ENCODE measurements at places on chromosomes 5 and 9. TPM values are rescaled to one million over a fixed set of nuclear protein-coding genes. Genes with fewer than 3 reads are reported as not detected.

The SLC23A1 gene
- not detected for total RNA-seq

The CDX1 gene
- not detected for total RNA-seq

The ADAMTS13 gene
- total RNA-seq: 2.3 TPM

The BTNL9 gene
- not detected for total RNA-seq

- H3K27me3 ChIP-seq: no peaks in the 10 kb centered on the region
- peaks cover 43% of the 10 kb centered on the region for H3K36me3 ChIP-seq
- DNase-seq: no peak
- no peaks in the 10 kb centered on the region for H3K4me1 ChIP-seq
Measured at GRCh38 chr5:116097301-116097700, 12.5 kb downstream of the COMMD10 start.

GRCh38 chr5:107977550-107978071, 306.9 kb upstream of the EFNA5 start:
- DNase-seq: no peak
- no peaks in the 10 kb centered on the region for H3K27me3 ChIP-seq
- H3K36me3 ChIP-seq: no peaks in the 10 kb centered on the region

DNA sequence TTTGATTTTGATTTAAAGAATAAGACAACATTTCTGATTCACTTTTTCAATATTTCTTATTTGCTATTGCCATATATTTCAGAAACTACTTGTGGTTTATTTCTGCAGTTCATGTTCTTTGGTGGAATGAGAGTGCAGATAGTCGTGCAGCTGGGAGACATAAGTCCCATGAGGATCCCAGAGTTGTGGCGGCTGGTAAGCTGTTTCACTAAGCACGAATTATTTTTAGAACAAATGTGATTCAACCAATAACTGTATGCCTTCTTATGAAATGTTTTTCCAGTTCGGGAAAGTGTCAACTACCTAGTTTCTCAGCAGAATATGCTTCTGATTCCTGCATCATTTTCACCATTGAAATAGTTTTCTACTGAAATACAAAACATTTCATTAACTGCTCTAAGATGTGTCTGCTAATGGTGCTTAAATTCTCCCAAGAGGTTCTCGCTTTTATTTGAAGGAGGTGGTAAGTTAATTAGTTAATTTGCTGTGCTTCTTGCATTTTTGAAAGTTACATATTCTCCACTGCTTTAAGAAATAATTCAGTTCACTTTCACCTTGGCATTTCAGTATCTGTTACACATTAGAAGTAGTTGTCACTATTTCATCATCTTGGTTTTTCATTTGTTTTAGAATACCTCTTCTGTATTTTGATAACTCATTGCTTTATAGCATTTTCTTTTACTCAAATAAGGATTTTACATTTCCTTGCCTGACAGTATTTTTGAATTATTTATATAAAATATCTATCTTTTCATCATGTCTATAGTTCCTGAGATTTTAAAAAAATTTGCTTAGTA, 9.0 kb downstream of the NIPSNAP3B start:
- no peaks in the 10 kb centered on the region for H3K27me3 ChIP-seq
- H3K4me1 ChIP-seq: no peaks in the 10 kb centered on the region
- no peaks in the 10 kb centered on the region for H3K36me3 ChIP-seq

- H3K4me1 ChIP-seq: no peaks in the 10 kb centered on the region
- H3K27me3 ChIP-seq: no peaks in the 10 kb centered on the region
- H3K27ac ChIP-seq: peak overlapping the region; percentile 20
- H3K36me3 ChIP-seq: peaks cover 26% of the 10 kb centered on the region
- no peak overlapping the region for H3K4me3 ChIP-seq
Measured at GRCh38 chr9:124381170-124381945, 33.9 kb downstream of the PSMB7 start.

DNA sequence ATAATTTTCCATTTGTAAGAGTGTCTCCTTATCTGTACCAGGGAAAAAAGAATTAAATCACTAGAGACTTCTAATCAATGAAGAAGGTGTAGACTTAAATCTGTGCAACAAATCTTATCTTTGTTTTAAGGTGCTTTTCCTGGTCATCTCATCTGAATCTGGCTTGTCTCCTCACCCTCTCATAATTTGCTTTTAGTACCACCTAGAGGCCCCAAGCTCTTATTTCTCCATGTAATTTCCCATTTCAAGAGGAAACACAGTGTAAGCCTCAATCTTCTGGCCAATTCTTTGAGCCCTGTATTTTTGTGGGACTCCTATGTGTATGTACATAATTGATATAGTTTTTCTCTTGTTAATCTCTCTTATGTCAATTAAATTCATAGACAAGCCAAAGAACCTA, 1975.3 kb upstream of the CDH6 start:
- no peaks in the 10 kb centered on the region for H3K27me3 ChIP-seq
- H3K36me3 ChIP-seq: no peaks in the 10 kb centered on the region
- no peak overlapping the region for H3K4me3 ChIP-seq
- no peak overlapping the region for H3K27ac ChIP-seq
- DNase-seq: no peak

- no peaks in the 10 kb centered on the region for H3K27me3 ChIP-seq
- H3K4me1 ChIP-seq: no peaks in the 10 kb centered on the region
- H3K36me3 ChIP-seq: no peaks in the 10 kb centered on the region
- H3K27ac ChIP-seq: no peak overlapping the region
- H3K4me3 ChIP-seq: no peak overlapping the region
Measured at GRCh38 chr5:96509316-96509715, 76.3 kb upstream of the PCSK1 start.

DNA sequence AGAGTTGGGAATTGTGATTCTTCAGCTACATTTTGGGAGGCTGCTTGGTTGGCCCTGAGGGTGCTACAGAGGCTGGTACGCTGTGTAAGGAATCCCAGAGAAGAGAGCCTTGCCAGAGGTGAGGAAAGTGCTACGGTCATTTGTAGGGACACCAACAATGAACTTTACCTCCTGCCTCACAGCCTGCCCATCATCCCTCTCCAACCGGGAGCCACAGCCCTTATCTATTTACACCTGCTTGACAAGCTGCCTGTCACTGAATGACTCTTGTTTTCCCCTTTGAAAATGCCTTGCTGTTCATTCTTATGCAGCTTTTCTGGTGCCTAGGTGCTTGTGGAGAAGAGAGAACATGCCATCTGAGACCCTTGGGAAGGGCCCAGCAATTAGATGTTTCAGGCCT, 110.8 kb downstream of the PCSK1 start:
- no peaks in the 10 kb centered on the region for H3K36me3 ChIP-seq
- DNase-seq: no peak
- no peak overlapping the region for H3K4me3 ChIP-seq
- H3K27ac ChIP-seq: no peak overlapping the region
- no peaks in the 10 kb centered on the region for H3K4me1 ChIP-seq

GRCh38 chr9:95729669-95730368, 145.7 kb upstream of the ERCC6L2 start:
- peaks cover 2% of the 10 kb centered on the region for H3K27me3 ChIP-seq
- no peaks in the 10 kb centered on the region for H3K36me3 ChIP-seq
- H3K27ac ChIP-seq: no peak overlapping the region
- DNase-seq: no peak
- H3K4me3 ChIP-seq: no peak overlapping the region
- peaks cover 15% of the 10 kb centered on the region for H3K4me1 ChIP-seq

- DNase-seq: no peak
- H3K27me3 ChIP-seq: no peaks in the 10 kb centered on the region
- no peaks in the 10 kb centered on the region for H3K36me3 ChIP-seq
Measured at GRCh38 chr5:67015541-67016191, 180.9 kb downstream of the CD180 start.

GRCh38 chr9:27460226-27461023, 63.7 kb upstream of the IFNK start:
- no peaks in the 10 kb centered on the region for H3K27me3 ChIP-seq
- H3K27ac ChIP-seq: no peak overlapping the region
- no peaks in the 10 kb centered on the region for H3K36me3 ChIP-seq
- H3K4me3 ChIP-seq: no peak overlapping the region
- peaks cover 11% of the 10 kb centered on the region for H3K4me1 ChIP-seq

DNA sequence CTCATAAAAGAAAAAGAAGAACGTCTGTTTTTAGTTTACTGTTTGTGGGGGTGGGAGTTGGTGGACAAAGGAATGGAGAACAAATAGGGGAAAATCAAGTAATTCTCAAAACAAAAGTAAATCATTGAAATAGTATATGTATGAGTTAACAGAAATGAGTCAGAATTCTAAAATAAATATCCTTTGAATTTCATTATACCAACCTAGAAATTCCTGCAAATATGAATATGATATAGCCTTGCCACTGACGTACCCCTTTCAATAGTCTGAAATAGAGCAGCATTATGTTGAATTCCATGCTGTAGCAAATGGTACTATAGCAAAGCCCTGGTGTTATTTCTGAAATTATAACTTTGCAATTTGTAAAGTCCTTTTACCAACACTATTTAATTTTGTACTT, 29.6 kb upstream of the DTWD2 start:
- DNase-seq: no peak
- H3K27ac ChIP-seq: no peak overlapping the region
- H3K27me3 ChIP-seq: no peaks in the 10 kb centered on the region
- no peaks in the 10 kb centered on the region for H3K36me3 ChIP-seq
- peaks cover 2% of the 10 kb centered on the region for H3K4me1 ChIP-seq

Data from natural killer cell (primary cell).